ENCODE measurements at places on chromosomes 5 and 9.

GRCh38 chr9:126316085-126316655 lies 10.5 kb upstream of the MVB12B start:
- DNase-seq: no peak

- no peak for DNase-seq
Observed at GRCh38 chr9:93088656-93089015, 7.4 kb upstream of the CARD19 start.

- no peak for DNase-seq
Observed at GRCh38 chr5:116626945-116627679, 52.5 kb upstream of the SEMA6A start.

GRCh38 chr5:120539471-120539870 lies 75.4 kb downstream of the PRR16 start:
- DNase-seq: no peak

DNA sequence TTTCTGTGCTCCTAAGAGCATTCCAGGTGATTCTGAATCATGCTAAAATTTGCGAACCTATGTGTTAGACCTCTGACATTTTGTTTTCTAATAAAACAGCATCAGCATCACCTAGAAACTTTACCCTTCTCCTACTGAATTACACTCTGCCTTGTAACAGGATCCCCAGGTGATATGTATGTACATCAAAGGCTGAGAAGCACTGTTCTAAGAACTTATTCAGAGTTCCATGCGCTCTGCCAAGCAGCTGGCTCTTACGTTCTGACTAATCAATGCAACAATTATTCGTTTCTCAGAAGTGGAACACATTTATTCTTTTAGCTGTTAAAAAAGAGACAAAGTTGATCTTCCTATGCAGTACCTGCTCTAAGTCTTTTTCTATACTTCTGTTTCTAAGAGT lies 228.6 kb downstream of the SLF1 start:
- no peak for DNase-seq

- DNase-seq: no peak
Observed at GRCh38 chr9:5670079-5670478, 41.2 kb downstream of the RIC1 start.

All from activated naive CD4-positive, alpha-beta T cell treated with anti-CD3 and anti-CD28 coated beads, Interleukin-2, amount 50 U/mL, for 16 hours (primary cell).